SHP77 treated with DMSO at 0.1 percent for 48 hours (cell line): ENCODE measurements at places on chromosomes 3 and 15.

GRCh38 chr3:69944931-69945493, 54.5 kb upstream of the SAMMSON start:
- DNase-seq: no peak

GRCh38 chr15:85307687-85308045, 72.7 kb upstream of the AKAP13 start:
- DNase-seq: no peak

- DNase-seq: no peak
Observed at GRCh38 chr3:57675530-57675929, 17.3 kb downstream of the DENND6A start.

GRCh38 chr15:76492538-76492937, 156.0 kb downstream of the ISL2 start:
- DNase-seq: no peak

- DNase-seq: no peak
Observed at GRCh38 chr15:46207341-46207740, 572.5 kb downstream of the SQOR start.

- DNase-seq: no peak
Observed at GRCh38 chr3:96991231-96991630, 176.8 kb downstream of the EPHA6 start.

DNA sequence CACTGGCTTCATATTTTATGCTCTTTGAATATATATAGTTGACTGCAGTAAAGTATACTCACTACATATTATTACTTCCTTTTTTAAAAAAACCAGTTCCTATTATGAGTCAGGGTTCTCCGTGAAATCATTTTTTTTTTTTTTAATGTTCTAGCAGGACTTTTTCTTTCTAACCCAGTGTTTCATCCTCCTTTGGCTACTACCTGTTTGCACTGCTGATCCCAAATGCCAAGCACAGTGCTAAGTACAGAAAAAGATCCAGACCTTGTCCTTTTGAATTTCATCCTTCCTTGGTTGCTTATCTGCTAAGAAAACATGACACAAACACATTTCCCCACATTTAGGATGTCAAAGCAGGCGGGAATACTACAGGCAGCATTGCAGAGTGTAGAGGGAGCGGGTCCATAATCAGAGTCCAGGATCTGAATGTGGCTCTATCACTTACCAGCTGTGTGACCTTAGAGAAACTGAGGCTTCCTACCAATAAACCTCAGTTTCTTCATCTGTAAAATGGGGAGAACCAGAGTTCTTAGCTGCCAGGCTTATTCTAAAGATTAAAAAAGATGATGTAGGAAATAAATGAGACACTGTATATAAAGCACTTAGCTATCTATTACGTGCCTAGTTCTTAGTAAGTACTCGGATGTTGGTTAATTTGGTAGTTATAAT, 37.2 kb upstream of the ANPEP start:
- DNase-seq: no peak

DNA sequence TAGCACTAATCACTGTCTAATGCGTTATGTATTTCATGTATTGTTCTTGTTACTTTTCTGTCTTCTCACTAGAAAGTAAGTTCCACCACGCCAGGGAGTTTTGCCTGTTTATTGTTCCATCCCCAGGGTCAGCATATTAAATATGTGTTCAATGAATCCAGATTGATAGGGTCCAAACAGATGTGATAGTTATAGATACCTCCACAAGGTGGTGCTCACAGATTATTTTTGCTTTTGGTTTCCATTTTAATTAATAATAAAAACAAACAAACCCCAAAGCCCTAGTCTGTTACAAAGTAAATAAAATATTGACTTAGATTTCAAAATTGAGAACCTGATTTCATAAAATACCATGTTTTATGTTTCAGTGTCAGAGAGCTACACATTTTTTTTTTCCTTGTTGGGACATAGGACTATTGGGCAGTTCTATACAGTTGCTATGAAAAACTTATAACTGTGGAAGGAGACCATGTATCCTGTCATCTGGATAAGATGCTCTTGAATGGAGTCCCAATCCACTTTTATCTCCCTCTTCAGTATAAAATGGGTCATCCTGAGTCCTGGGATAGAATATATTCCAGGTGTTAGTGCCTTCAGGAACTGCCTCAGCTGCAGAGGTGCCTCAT, 12.4 kb downstream of the OTOL1 start:
- DNase-seq: no peak

DNA sequence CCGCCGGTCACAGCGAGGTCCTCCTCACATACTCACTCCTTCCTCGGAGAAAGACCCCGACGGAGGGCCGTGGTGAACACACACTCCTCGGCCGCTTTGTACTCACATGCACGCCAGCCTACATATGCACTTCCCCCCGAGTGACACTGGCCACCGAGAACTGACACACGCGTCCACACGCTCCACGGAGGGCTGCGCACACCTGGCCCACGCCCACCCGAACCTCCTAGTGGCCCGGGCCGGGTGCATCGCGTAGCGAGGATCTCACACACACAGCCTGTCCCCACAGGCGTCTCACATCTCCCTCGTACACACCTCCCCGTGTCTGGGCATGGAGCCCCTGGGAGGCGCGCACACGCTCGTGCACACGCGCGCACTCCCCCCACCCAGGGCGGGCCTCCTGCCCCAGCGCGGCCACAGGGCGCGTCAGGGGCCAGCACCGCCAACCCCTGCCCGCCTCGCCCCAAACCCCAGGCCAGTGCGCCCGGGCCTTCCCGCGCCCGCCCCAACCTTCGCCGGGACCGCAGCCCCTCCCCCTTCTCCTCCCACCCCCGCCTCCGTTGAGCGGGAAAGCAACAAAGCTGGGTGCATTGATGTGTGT, 411 bp upstream of the C3orf70 start:
- DNase-seq: no peak

- DNase-seq: no peak
Observed at GRCh38 chr15:99157456-99157855, 52.6 kb downstream of the SYNM start.

DNA sequence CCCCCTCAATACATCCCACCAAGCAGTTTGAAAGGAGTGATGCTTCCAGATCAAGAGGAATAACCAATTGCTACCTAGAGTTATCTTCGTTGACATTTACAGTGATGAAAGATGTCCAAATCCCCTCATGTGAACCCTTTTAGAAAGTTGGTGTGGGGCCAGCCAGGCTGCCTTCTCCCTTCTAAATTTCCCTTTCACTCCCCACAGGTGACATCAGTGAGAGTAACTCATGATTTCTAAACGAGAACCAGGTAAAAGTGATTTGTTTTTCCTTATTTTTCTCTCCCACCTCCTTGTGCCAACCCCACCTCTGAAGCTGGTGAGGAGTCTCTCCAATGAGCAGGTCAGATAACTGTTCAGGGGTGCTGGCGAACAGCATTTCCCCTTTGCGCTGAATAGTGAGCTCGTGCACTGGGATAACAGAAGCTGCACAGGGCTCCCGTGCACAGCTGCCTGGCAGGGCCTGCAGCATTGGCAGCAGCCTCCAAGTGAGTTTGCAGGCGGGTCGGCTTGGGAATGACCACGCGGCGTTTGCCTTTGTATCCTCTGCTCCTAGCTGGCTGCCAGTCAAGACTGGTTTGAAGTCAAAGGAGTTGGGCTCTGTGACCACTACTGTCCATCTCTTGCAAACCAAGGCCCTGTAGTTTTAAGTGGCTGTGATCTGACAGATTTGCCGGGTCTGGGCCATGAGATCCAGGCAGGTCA, 70.2 kb upstream of the CORO2B start:
- no peak for DNase-seq

GRCh38 chr3:173258697-173259096, 117.7 kb upstream of the SPATA16 start:
- no peak for DNase-seq

DNA sequence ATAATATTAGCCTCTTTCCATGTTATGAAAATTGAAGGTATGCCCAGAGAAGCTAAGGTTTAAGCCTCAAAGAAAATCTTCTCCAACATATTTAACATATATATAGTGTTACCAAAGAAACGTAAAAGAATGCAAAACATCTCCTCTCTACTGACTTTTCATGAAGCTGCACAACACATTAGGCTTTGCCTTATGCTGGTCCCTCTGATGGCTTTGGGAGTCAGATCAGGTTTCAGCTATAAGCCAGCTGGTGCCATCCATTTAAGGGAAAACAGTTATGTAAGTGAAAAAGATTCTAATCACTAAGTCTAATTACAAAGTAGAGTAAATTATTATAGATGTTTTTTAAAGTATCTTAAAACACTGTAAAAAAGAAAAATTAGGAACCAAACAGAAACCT, 410.5 kb downstream of the LSAMP start:
- peak; percentile 5 for DNase-seq

DNA sequence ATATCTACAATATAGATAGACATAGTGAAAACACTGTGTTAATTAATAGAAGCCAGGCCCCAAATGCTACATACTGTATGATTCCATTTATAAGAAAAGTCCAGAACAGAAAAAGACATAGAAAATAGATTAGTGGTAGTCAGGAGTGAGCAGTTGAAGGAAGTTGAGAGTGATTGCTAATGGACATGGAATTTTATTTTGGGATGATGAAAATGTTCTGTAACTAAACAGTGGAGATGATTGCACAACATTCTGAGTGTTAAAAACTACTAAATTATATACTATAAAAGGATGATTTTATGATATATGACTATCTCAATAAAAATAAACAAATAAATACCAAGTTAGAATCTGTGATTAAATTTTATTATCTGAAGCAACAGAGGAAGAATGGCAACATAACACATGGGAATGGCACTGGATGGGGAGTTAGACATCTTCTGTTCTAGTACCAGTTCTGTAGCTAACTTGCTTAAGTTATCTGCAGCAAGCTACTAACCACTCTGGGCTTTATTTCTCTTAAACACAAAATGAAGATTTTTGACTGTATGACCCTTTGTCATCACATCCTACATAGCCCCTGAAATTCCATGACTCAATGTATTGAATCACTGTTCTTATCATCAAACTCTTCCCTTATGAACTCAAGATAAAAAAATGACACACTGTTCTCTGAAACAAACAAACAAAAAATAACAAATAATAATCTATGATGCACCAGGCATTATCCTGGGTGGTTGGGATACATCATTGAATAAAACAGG, 612.7 kb downstream of the TBL1XR1 start:
- no peak for DNase-seq

DNA sequence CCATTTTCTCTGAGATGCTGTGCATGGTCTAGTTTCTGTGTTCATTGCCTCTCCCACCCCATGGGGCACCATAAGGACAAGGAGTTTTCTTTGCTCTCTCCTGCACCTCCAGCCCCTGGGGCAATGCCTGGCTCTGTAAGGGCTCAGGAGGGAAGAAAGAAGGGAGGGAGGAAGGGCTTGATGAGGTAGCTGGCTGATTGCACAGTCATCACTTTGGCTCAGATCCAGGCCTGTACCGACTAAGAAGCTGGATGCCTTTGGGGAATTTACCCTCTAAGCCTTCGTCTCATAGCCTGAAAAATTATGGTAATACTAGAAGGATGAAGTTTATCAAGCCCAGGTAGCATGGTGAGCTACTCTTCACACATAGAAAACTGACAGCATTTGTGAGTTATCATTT, 382.9 kb downstream of the GABRG3 start:
- DNase-seq: no peak

- DNase-seq: no peak
Observed at GRCh38 chr3:22322861-22323260, 571.9 kb upstream of the ZNF385D start.

- DNase-seq: peak; percentile 8
Observed at GRCh38 chr3:67357610-67358458, 296.6 kb downstream of the SUCLG2 start.

GRCh38 chr3:151838574-151839312, 24.8 kb downstream of the AADAC start:
- peak; percentile 37 for DNase-seq

DNA sequence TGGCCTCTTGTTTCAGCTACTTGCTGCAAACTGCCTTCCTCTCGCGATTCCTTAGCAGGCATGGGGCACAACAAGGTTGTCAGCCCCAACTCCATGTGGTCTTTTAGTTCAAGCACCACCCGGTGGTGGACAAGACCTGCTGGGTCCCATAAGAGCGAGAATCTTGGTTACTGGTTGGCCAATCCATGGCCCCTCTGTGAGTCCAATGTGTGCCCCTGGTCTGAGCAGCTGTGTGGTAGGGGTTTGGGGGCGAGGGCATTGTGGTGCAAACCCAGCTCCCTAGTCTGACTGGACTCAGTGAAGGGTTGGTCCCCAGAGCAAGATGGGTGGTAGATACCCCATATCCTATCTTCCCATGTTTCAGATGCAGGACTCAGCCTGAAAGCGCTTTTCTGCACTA, 48.8 kb downstream of the MESD start:
- no peak for DNase-seq

GRCh38 chr3:141291559-141292355, 60.1 kb downstream of the PXYLP1 start:
- DNase-seq: no peak

DNA sequence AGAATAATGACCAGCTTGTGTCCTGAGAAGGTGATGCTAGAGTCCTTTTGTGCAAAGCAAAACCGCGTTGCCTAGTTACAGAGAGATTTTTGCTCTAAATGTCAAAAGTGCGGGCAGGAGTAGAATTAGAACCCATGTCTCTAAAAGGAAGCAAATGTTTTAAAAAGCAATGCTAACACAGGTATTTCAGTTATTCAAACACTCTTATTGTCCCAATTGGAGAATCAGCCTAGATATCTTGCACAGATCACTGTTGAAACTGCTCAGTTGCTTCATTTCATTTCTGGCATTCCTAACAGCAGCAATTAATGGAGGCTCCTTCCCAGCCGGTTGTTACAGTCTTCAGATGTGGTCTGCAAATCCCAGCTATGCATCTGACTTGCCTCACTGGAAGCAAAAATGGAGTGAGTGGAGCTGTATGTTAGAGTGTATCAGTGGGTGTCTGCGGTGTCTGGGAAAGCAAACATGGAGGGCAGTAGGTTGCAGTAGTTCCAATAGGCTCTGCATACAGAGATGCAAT, 55.6 kb upstream of the SEMA6D start:
- DNase-seq: no peak

- DNase-seq: no peak
Observed at GRCh38 chr3:73141525-73141924, 80.1 kb downstream of the EBLN2 start.

GRCh38 chr15:93180128-93180527, 91.1 kb upstream of the RGMA start:
- no peak for DNase-seq

DNA sequence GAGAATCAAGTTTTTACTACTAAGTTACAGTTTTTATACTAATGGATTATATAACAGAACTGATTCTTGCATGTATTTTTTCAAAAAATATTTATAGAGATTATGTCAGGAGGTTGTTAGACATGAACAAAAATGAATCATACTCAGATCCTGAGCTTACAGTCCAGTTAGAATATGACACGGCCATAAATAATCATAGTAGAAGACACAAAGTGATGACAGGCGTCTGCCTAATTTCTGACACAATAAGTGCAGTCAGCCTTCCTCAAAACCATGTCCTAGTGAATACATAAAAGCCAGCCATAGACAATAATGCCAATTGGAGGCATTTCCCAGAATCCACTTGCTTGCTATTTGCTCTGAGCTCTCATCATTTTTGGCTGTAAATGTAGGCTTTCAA, 81.7 kb upstream of the POU1F1 start:
- no peak for DNase-seq

GRCh38 chr15:62824111-62825015, 218.2 kb upstream of the TPM1 start:
- DNase-seq: no peak
